ENCODE measurements at places on chromosomes 4 and X.

DNA sequence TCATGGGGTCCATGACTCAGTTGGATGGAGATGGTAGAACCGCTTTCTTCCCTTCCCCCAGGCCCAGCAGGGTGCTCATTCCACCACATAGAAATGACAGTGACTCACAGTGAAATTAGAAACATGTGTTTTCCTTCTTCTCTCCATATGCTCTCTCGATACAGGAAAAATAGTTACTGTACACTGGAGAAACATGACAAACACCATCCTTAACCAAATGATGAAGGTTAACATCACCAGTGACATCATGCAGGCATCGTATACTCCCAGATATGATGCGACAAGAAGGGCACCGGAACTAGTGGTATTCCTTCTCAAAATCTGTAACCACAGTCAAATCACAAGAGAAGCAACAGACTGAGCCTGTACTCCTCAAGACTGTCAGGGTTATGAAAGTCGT is 11.7 kb upstream of the RAB40A start:
- no peak for DNase-seq

- DNase-seq, result peak; percentile 10
Observed at GRCh38 chrX:150486011-150486410, 82.4 kb upstream of the MTM1 start.

DNA sequence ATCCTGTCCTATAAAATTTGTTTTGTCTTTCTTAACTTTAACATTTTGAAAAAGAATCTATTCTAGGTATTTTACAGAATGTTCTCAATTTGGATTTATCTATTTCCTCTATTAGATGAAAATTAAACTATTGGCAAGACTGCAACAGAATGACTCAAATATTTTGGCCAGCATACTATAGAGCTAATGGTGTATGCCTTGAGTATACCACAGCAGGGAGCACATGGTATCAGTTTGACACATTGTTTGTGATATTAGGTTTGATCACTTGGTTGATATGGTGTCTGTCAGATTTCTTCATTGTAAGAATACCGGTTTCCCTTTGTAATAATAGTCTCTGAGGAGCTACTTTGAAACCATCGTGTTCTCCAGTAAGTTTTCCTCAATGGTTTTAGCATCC is 87.8 kb upstream of the NPNT start:
- DNase-seq, result no peak

DNA sequence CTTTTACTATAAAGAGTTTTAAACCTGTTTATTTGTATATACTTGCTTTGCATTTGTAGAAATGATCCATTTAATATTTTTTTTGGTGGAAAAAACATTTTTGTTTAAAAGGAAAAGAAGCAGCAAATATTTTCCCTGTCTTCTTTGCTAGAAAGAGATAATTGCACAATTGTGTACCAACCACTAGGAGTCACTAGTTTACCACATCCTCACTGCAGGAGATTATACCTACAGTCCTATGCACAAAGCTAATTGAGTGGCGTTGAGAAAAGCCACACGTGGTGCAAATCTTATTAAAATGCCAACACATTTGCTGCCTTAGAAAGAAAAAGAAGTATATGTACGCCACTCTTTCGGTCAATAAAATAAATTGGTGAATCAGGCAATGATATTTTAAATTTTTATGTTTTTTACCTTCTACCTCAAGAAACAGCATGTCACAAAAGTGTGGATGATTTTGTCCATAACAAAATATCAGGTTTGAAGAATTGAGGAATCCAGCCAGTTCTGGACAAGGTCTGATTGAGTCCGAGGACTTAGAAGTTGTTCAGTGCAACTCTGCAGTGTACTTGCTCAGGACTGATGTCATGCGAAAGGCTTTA is 102.9 kb downstream of the GRXCR1 start:
- DNase-seq, result no peak

DNA sequence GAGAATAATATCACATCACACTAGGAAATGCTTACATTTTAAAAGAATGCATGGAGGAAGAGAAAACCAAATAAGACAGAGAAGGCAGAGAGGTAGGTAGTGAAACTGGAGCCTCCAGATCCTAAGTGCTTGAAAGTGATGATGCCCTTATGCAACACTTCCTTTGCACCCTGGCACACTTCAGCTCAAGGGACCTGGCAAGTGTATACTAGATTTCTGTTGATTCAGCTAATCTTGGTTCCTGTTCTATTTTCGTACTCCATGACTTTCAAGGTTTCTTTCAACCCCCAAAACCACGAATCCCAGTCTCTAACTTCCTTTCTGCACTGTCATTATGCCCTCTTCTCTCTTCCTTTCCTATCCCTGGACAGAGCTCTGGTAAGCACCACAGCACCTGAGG is 36.9 kb upstream of the SH3KBP1 start:
- DNase-seq, result no peak

GRCh38 chr4:114211556-114211955 is 232.1 kb upstream of the ARSJ start:
- DNase-seq, result no peak

- DNase-seq, result no peak
Observed at GRCh38 chr4:113447769-113448168, 313.8 kb downstream of the CAMK2D start.

GRCh38 chrX:124211312-124211942 is 121.0 kb upstream of the TEX13D start:
- DNase-seq, result no peak

DNA sequence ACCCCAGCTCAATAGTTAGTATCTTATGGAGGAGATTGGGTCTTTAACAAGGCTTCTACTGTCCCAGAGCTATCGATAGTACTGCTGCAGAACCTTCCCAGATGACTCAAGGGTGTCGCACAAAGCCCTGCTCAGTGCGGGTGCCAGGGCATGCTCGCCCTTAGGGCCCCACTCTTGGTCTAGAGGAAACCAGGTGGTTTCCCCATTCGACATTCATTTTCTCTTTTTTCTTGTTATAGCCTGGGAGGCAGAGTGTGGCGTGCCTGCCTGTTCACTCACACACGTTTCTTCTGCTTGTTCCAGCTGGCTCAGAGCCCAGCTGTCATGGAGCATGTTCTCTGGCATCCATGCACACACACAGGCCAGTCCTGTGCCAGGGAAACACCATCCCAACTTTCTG is 144.5 kb downstream of the SMIM20 start:
- DNase-seq, result no peak

DNA sequence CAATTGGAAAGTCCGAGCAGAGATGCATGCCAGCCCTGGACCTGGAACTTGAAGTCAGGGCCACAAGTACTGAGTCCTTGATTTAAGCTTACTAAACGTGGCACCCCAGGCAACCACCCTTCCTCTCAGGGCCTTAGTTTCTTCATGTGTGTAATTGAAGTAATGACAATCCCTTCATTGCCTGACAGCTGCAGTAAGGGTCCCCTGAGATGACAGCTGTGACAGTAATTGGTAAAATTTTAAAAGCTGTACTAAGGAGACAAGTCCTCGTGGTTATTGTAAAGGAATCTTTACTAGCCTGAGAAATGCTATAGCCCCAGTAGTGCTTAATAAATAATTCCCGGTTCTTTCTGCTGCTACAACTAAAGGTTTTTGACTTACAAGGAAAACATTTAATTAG is 175.1 kb upstream of the RADX start:
- no peak for DNase-seq

- DNase-seq, result no peak
Observed at GRCh38 chr4:8224975-8225625, 26.0 kb downstream of the SH3TC1 start.

DNA sequence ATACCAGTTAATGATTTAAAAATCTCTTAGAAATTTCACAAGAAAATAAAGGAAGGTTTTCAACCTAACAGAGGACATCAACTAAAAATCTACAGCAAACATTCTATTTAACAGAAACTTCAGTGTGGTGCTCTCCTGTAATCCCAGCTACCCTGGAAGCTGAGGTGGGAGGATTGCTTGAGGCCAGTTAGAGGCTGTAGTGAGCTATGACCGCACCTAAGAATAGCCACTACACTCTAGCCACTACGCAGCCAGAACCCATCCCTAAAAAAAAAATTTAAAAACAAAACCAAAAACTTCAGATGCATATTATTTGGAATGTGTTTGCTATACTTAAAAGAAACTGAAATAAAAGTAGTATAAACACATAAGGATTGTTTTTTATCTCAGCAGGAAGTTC is 7.2 kb upstream of the FHIP1A start:
- no peak for DNase-seq

GRCh38 chrX:4670606-4671005 is 957.2 kb upstream of the PRKX start:
- no peak for DNase-seq

- no peak for DNase-seq
Observed at GRCh38 chrX:150967786-150968185, 15.3 kb upstream of the HMGB3 start.

DNA sequence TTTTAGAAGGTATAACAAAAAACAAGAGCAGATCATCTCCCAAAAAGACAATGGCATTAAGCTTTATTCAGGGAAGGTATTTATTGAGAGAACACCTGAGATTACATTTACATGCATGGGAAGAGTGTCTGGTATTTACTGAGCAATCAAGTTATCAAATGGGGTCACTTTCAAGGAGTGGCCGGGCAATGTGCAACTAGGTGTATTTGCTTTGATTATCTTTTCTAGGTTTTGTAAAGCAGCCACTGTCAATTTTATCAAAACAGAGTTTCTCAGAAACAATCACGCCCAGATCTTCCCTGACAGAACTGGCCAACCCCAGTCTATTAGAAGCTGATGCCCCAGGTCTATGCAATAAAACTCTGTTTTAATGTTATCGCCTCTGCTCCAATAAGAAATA is 169.5 kb downstream of the GLRA2 start:
- DNase-seq, result no peak
